ENCODE measurements at places on chromosomes 2 and 18.
A peak's percentile ranks its signal among the peaks of the same experiment; 100 is the strongest.

DNA sequence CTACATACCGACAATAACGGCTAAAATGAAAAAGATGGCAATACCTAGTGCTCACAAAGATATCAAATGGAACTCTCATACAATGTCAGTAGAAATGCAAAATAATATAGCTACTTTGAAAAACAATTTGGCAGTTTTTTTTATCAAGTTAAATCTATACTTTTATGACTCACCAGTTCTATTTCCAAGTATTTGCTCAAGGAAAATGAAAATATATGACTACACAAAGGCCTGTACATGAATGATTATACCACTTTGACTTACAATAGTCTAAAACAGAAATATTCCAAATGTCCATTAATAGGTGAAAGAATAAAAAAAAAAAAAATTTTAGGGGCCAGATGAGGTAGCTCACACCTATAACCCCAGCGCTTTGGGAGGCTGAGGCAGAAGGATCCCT, 219.8 kb downstream of the ZRANB3 start:
- DNase-seq, result no peak

DNA sequence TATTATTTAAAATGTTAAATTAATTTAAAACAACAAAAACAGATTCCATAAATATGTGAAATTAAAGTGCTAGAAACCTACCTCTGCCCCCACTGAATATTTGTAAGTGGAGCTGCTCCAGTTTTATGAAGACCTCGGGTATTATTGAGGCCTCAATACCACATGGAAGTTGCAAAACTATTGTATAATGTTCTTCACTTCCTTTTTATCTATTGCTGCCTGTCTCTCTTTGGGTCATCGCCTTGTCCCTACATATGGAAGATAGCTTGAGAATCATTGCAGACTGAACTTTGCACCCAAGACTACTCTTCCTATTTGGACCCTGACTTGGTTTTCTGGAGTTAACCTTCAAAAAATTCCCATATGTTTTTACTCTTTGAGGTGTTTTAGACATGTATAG, 212.1 kb upstream of the NETO1 start:
- DNase-seq, result no peak

GRCh38 chr2:65655000-65655399, 222.6 kb upstream of the SPRED2 start:
- DNase-seq, result no peak

DNA sequence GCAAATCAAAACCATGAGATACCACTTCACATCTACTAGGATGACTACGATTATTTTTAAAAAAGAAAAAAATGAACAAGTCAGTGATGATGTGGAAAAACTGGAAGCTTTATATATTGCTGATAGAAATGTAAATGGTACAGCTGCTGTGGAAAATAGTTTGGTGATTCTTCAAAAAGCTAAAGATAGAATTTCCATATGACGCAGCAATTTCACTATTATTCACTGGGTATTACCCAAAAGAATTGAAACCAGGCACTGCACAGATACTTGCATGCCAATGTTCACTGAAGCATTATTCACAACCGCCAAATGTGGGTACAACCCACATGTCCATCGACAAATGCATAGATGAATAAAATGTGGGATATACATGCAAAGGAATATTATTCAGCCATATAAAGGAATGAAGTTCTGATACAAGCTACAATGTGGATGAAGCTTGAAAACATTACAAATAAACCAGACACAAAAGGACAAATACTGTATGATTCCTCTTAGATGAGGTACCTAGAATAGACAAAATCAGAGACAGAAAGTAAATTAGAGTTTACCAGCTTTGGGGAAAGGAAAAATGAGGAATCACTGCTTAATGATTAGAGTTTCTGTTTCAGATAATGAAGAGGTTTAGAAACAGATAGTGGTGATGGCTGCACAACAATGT, 11.1 kb downstream of the RTTN start:
- DNase-seq, result no peak

DNA sequence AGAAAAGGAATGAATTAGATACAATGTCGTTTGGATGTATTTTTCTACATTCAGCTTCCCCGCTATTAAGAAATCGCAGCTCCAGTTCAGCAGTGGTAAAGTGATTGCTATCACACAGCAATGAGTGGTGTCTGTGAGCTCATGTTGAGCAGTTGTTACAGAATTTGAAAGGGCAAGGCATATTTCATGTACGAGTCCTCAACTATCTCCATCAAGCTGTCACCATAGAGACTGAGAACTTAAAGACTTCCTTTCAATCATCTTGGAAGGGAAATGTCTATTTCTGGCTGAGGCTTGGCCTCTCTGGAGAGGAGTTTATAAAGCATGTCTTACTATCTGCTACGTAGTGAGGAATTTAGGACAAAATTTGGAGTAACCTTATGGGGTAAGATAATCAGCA, 24.4 kb upstream of the FAM117B start:
- no peak for DNase-seq

DNA sequence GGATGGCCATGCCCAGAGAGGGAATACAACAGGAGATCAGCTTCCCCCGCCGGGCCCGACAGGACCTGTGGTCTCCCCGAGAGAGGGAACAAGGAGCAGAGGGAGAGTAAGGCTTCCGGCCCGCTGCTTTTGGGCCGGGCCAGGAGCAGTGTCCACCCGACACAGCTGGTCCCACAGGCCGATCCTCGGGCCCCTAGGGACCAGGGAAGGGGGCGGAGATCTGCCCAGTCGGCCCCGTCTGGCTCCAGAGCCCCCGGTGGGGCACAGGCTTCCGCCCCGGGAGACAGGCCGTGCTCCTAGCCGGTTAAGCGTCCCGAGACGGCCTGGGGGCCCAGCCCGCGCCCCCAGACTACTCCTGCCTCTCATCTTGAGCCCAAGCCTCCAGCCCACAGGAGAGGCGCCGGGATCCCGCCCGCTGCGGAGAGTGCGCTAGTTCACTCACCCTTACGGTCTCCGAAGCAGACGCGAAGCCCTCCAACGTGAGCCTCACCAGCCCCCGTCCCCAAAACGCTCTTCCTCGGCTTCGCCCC, at the start of gene MCFD2:
MCFD2 (minus strand) TSS at position 526 of the 530 bp plus-strand sequence. CDS start 6,635 bp downstream, outside the sequence.
- DNase-seq, result no peak

DNA sequence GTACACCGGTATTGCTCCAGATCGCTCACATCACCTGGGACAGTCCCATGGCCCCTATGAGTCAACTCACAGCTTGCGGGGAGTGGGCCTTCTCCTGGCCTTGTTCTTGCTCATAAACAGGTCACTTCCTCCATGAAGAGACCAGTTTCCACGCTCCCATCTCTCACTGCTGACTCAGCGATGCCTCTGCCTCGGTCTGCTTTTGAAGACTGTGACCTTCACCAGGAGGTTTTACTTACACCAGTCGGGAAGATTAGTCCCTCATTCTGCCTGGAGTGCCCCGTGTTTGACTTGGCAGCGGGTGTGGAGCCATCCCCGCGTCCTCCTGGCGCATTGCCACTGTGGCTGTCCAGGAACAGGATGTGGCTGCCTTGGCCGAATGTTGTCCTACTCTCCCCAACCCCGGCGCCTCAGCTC, 159.8 kb downstream of the RHBDD1 start:
- no peak for DNase-seq

- DNase-seq, result no peak
Measured at GRCh38 chr18:3246635-3247239, 864 bp upstream of the MYL12A start.

DNA sequence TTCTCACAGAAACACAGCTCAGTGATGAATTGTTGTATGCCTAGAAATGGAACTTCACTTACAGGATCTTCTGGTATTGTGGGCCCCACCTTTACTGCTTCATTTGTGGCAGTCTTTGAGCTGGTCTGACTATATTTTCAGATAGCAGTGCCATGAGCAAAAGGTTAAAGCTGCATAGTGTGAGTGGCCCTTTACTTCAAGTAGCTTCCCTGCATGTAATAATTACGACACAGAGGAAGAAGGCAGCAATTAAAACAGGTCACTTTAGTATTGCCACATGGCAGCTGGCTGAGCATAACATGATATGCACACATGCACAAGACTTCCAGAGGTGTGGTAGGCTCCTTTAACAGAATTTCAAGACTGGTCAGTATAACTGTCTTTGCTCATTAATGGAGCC, 426.3 kb upstream of the ZEB2 start:
- no peak for DNase-seq

DNA sequence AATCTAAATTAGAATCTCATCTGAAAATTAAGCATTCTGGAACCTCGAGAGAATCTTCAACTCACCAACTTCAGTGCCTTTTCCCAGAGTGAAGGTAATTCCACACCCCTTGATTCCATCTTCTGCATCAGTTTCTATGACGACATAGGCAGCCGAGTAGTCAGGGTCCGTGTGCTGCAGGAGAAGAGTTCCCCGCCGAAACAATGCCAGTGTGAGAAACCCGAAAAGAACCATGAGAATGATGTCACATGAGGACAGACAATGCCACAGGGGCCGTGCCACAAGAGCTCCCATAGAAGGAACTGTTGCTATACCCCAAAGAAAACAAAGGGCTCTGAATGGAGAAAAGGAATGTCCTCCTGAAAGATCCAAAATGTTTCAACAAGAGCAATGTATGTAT, 6.0 kb downstream of the ENOSF1 start:
- DNase-seq, result no peak

DNA sequence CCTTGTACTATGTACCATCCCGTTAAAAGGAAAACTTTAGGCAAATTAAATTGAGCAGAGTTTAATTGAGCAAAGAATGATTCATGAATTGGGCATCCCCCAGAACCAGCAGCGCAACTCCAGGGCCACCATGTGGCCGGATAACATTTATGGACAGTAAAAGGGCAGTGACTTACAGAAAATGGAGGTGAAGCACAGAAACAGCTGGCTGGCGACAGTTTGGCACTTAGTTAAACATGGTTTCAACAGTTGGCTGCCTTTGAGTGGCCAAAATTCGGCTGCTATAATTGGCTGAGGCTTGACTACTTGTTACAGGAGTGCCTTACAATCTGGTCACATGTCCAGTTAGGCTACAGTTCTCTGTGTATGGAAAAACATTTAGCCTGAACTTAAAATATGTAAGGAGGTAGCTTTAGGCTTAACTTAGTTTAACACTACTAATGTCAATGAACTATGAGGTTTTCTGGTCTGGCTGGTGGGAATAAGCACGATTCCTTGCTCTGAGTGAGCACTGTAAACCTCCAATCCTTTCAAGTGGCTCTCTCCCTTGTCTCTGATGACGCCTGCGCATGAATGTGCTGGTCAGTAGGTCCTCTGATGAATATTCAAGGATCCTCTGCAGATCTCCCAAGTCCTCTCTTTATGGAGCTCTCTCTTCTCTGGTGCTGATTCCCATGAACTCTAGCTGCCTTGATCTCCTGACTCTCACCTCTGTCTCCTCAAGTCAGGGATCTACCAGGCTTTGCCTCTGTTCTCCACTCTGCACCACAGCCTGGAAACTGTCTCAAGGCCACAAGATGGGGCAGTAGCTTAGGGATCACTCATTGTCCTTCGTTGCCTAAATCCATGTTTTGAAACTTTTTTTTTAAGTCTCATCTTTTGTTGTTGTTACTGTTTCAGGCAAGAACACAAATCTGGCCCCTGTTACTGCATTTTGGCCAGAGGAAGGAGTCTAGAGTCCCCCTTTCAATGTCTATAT, 24.4 kb upstream of the RAB31 start:
- DNase-seq, result no peak

- DNase-seq, result no peak
Measured at GRCh38 chr2:62573137-62573731, 67.2 kb upstream of the TMEM17 start.

- no peak for DNase-seq
Measured at GRCh38 chr2:56287508-56287907, 103.7 kb downstream of the CCDC85A start.

DNA sequence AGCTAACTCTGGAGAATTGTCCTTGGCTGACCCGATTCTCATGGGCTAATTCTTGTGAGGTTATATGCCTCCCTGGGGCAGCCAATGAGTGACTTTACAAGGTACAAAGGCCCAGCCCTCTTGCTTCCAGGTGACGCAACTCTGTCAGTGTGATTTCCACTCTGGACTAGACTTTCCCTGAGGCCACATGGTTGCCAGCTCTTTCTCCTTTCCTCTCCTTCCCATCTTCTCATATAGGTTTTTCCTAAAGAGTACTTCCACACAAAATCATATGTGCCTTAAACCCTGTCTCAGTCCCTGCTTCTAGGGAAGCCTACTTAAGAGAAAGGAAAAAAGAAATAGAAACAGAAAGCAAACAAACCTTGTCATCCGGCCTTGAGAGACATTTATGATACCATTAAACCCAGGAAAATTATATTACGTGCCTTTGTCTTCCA, 226.2 kb upstream of the ZSWIM2 start:
- DNase-seq, result no peak

- DNase-seq, result no peak
Measured at GRCh38 chr2:18378020-18378653, 182.3 kb downstream of the RDH14 start.

- DNase-seq, result no peak
Measured at GRCh38 chr2:241867776-241868420, 1.6 kb upstream of the RTP5 start.

- DNase-seq, result no peak
Measured at GRCh38 chr18:35174093-35174731, 66.6 kb upstream of the ZNF397 start.

GRCh38 chr18:48197819-48198218, 211.4 kb downstream of the ZBTB7C start:
- no peak for DNase-seq

GRCh38 chr2:62197011-62197924, 1.4 kb downstream of the B3GNT2 start:
- peak; percentile 7 for DNase-seq

DNA sequence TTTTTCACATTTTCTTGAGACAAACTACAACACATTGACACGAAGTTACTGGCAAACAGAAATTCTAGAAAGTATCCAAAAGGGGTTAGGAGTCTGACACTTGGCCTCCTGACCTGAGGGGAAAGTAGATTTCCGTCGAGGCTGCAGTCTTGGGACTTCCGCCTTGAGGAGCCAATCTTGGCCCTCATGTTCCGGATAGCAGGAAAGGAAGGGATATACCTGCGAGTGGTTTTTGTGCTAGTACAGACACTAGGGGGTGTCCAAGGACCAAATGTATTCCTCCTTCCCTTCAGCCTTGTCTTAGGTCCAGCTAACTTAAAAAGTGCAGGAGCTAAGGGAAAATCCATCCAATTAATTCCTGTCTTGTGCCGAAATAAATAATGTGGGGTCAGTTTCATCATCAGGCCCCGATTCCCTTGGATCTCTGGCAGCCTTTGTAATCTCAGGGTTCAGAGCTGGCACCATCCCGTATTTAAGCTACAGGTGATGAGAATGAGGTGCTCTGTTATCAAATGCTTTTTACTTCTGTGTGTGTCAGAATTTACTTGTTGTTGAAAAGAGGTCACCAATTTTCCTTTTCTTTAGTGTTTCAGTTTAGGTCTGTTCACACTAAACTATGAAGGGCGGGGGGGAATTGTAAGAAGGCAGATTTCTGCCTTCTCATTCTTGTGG, 330.2 kb upstream of the FANCL start:
- no peak for DNase-seq

GRCh38 chr2:15432642-15433256, 128.4 kb downstream of the NBAS start:
- no peak for DNase-seq

DNA sequence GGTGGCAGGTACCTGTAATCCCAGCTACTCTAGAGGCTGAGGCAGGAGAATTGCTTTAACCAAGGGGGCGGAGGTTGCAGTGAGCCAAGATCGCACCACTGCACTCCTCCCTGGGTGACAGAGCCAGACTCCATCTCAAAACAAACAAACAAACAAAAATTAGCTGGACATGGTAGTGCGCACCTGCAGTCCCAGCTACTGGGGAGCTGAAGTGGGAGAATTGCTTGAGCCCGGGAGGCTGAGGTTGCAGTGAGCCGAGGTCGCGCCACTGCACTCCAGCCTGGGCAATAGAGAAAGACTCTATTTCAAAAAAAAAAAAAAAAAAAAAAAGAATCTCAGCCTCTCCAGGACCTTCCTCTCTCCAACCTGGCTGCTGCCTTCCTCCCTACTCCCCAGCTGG, 20.1 kb downstream of the SRSF7 start:
- DNase-seq, result no peak
